ENCODE measurements at places on chromosomes 1 and 21. TPM values are rescaled to one million over a fixed set of nuclear protein-coding genes. Genes with fewer than 3 reads are reported as not detected.

Gene VAV3
- total RNA-seq = 0.41 TPM

Gene APOBEC4
- not detected for total RNA-seq

Gene CCDC190
- not detected for total RNA-seq

Gene KIAA0040
- total RNA-seq = 0.92 TPM

Gene USH2A
- total RNA-seq = not detected

Gene TRIM58
- total RNA-seq = not detected

Gene CLCA1
- total RNA-seq = not detected

Gene RUSC1
- total RNA-seq = 51.7 TPM
